ENCODE measurements at places on chromosomes 1 and 21.

DNA sequence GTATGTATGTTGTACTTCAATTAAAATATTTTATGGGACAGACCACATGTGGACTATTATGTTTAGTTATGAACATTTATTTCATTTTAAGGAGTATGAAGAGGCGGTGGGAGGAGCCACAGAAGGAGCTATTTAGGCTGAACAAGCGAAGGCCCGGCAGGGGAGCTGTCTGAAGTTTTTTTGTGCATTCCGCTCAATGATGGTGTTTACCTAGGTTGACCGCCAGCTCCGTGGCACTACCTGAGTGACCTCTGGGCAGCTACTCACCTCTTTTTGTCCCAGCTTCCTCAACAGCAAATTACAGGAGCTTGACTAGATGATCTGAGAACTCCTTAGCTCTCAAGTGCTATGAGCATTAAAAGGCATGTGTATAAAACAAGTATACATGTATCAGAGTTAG lies 32.7 kb upstream of the C1orf198 start:
- no peak for DNase-seq

DNA sequence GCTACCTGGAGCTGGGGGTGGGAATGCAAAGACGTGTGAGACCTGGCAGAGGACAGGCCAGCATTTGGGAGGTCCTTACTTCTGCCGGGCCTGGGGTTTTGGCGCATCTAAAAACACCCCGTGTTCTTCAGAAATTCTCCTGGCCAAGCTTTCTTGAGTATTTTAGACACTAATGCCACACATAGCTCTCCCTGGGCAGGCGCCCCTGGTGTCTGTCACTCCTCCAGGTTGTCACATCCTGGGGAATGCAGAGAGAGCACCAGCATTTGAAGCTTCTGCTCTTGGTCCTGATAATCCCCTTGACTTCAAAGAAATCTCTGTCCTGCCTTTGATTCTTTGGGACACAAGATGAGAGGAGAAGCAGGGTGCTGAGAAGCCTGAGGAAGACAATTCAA lies 6.0 kb downstream of the CAPN9 start:
- no peak for DNase-seq

DNA sequence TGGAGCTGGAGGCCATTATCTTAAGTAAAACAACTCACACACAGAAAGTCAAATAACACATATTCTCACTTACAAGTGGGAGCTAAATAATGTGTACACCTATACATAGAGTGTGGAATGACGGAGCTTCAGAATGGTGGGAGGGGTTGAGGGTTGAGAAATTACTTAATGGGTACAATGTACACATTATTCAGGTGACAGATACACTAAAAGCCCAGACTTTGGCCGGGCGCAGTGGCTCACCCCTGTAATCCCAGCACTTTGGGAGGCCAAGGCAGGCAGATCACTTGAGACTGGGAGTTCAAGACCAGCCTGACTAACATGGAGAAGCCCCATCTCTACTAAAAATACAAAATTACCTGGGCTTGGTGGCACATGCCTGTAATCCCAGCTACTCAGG lies 24.9 kb upstream of the LRIG2 start:
- DNase-seq: no peak

- no peak for DNase-seq
These were observed 21.3 kb upstream of the PKP1 start for GRCh38 chr1:201261771-201262547.

DNA sequence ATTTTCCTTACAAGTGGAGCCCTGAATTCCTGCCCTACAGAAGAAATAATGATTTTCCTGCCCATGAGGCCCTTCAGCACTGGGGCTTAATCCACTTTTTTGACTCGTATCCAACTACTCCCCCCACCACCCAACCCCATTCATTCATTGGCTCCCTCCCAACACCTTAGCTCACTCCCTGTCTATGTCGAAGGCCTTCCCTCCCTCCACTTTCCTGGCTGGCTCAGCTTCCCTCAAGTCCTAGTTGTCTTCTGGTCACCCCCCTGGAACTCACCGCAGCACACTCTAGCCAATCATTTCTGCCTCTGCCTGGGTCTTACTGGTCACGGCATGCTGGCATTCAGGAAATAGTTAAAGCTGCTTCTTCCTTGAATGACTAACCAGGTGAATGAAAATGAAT lies 118.9 kb downstream of the PGBD5 start:
- no peak for DNase-seq

DNA sequence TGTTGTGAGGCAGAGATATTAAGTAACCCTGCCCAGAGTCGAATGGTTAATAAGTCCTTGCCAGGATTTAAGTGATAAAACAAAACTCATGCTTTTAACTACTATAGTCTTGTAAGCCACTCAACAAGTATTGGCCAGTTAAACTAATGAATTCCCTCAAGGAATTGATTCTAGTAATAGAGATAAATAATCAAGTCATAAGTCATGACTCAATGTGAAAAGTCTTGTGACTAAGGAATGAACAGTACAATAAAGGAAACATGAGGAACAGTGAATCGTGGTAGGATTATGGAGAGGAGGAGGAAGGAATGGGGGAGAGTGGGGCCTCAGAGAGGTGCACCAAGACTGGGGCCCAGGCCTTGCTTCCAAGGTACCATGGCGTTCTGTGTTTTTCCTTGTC lies 104.7 kb downstream of the FGGY start:
- no peak for DNase-seq

- no peak for DNase-seq
These were observed 287.4 kb upstream of the LYPLAL1 start for GRCh38 chr1:218886101-218886871.

All from SW480 (cell line).